ENCODE measurements at places on chromosomes 12 and 14.

DNA sequence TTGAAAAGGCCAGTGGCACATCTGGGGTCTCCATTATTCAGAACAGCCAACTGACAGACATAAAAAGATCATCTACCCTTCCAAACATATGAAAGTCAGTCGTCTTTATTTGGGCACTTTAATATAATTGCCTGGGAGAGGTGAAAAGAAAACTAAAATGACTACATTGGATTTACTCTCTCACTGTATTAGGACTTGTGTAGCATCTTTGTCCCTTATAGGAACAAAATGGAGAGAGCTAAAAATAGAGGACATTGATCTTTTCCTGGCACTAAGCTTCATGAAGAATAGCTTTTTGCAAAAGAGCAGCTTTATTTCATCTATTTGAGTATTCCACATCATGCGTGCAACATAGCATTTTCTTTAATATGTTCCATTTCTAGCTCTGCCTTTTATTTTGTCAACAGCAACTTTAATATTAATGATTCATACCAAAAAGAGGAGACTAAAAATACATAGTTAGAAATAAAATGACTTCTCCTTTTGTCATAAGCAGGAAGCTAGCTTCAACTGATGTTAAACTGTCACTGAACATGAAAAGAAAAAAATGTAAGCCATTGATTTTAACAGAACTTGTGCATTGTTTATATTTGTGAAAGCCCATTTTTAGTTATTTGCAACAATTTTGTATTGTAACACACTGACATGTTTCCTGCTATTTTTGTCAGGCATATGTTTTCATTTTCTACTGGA, 254.6 kb downstream of the SEC23A start:
- no peak for DNase-seq

GRCh38 chr14:34204774-34205173, 253.9 kb upstream of the EGLN3 start:
- no peak for DNase-seq

GRCh38 chr12:84694116-84694515, 218.5 kb downstream of the SLC6A15 start:
- DNase-seq = no peak

- DNase-seq = no peak
Observed at GRCh38 chr12:121947981-121948380, 29.6 kb downstream of the CFAP251 start.

GRCh38 chr14:50822501-50823042, 8.4 kb downstream of the NIN start:
- DNase-seq = no peak

DNA sequence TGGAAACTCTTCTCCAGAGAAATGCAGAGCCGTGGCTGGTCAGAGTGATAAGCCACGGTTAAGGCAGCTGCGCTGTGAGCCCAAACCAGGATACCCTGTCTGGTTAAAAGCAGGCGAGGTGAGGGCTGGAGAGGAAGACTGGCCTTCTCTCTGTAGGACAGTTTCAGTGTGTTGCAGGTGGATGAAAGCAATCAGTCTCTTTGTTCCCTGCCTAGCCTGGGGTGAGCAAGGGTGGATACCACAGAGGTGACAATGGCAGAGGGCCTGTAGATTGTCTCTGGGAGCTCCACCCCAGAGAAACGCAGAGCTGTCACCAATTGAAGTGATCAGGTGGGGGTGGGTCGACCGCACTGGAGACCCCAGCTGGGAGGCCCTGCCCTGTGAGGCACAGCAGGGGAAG, 621.9 kb downstream of the LRFN5 start:
- DNase-seq = no peak

DNA sequence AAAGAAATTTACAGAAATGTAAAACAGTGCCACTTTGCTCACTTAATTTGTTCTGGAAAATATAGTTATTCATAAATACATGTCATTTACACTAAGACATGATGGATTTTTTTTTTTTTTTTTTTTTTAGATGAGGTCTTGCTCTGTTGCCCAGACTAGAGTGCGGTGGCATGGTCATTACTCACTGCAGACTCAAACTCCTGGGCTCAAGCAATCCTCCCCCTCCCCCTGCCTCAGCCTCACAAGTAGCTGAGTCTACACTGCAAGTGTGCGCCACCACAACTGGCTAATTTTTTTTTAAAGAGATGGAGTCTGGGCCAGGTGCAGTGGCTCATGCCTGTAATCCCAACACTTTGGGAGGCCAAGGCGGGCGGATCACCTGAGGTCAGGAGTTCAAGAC, 101.2 kb downstream of the PPP2R5C start:
- DNase-seq = no peak

Data from NCI-H526 (cell line).